ENCODE measurements at places on chromosomes 7 and 10. TPM values are rescaled to one million over a fixed set of nuclear protein-coding genes. Genes with fewer than 3 reads are reported as not detected.
A peak's percentile ranks its signal among the peaks of the same experiment; 100 is the strongest.

DNA sequence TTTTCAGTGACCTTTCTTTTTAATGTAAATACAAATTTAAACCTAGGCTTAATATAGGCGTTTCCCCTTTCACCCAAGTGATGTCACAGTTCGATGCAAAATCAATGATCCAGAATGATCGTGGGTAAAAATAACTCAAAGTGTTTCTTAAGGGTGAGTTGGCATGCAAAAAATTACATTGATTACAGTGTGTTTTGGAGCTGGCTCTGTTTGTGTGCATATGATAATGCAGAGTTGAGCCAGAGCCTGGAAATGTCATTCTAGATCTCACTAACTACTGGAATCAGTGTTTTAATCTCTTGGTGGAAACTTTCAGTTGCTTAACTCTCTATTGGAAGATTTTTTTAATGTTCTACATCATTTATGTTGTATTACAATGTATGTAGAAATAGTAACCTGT, 72.5 kb upstream of the MXI1 start:
- H3K4me3 ChIP-seq, result no peak overlapping the region
- peaks cover 20% of the 10 kb centered on the region for H3K4me1 ChIP-seq
- H3K27ac ChIP-seq, result peak overlapping the region; percentile 13
- H3K27me3 ChIP-seq, result no peaks in the 10 kb centered on the region
- peak; percentile 14 for DNase-seq

- H3K4me1 ChIP-seq, result no peaks in the 10 kb centered on the region
- no peak for DNase-seq
- H3K4me3 ChIP-seq, result no peak overlapping the region
- H3K27me3 ChIP-seq, result no peaks in the 10 kb centered on the region
- H3K27ac ChIP-seq, result no peak overlapping the region
These were observed 700.4 kb upstream of the KCND2 start for GRCh38 chr7:119572541-119572940.

- H3K36me3 ChIP-seq, result peaks cover 4% of the 10 kb centered on the region
- no peak overlapping the region for H3K4me3 ChIP-seq
- no peak overlapping the region for H3K27ac ChIP-seq
- DNase-seq, result no peak
- H3K27me3 ChIP-seq, result no peaks in the 10 kb centered on the region
- H3K4me1 ChIP-seq, result peaks cover 5% of the 10 kb centered on the region
These were observed 53.4 kb upstream of the CAMK2B start for GRCh38 chr7:44378744-44379143.

DNA sequence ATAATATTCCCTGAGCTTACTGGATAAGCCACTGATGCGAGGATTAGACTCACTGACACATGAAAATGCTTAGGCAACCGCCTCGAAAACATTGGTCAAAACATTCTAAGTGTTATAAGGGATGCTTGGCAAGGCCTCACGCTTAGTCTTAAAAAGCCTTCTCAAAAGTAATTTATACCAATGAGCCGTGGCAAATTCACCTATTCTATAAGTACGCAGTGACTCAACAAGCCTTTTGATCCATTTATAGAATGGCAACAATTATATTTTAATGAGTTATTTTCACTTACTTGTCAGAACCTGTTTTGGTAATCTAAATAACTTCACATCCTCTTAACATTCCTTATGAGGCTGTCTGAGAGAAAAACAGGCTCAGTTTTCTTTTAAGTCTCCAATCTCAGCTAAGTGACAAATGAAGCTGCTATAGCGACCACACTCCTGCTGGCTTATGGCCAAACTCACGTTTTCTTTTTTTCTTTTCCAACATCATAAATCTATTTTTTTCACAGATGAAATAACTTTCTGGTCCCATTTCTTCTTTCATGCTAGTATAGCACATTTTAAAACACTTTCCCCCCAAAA, 121.2 kb upstream of the AFAP1L2 start:
- no peak for DNase-seq
- peaks cover 62% of the 10 kb centered on the region for H3K4me1 ChIP-seq
- peak overlapping the region; percentile 80 for H3K4me3 ChIP-seq

- no peak within 1 kb of the TSS for H3K4me3 ChIP-seq
- peaks cover 34% of the 10 kb centered on the region for H3K27me3 ChIP-seq
- H3K4me1 ChIP-seq, result peaks cover 21% of the 10 kb centered on the region
- no peaks in the 10 kb centered on the region for H3K36me3 ChIP-seq
These were observed at the start of gene INA for GRCh38 chr10:103276896-103277712. Gene INA, plus strand, starts transcription at chr10:103277138. Its CDS starts 74 bp downstream, at chr10:103277212.

GRCh38 chr10:53839440-53840039, 961.5 kb downstream of the PCDH15 start:
- no peaks in the 10 kb centered on the region for H3K27me3 ChIP-seq
- H3K4me3 ChIP-seq, result no peak overlapping the region

- H3K27me3 ChIP-seq, result peaks cover 3% of the 10 kb centered on the region
- DNase-seq, result no peak
These were observed 83.4 kb downstream of the GAD2 start for GRCh38 chr10:26300001-26300400.

DNA sequence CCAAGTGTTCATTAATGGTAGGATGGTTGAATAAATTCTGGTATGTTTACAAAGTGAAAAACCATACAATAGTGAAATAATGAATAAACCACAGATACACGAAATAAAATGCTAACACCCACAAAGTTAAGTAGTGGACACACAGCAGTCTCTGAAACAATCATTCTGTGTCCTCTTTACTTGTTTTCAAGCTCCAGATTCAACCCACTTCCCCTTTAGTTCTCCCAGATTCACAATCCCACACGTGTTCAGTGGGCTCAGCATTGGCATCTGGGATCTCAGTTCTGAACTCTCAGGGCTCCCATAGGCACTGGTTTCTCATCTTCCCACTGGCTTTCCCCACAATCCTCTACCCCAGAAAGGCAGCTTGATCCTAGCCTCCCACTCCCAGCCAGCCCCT, 44.9 kb downstream of the SEM1 start:
- no peak overlapping the region for H3K27ac ChIP-seq
- peaks cover 2% of the 10 kb centered on the region for H3K4me1 ChIP-seq
- H3K36me3 ChIP-seq, result no peaks in the 10 kb centered on the region
- no peaks in the 10 kb centered on the region for H3K27me3 ChIP-seq

DNA sequence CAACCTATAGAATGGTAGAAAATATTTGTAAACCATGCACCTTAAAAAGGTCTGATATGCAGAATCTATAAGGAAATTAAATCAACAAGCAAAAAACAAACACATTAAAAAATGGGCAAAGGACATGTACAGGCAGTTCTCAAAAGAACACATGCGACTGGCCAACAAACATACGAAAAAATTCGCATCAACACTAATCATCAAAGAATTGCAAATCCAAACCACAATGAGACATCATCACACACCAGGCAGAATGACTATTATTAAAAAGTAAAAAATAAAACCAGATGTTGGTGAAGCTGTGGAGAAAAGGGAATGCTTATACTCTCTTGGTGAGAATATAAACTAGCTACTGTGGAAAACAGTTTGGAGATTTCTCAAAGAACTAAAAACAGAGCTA, 33.2 kb downstream of the TMEM229A start:
- H3K27ac ChIP-seq, result no peak overlapping the region
- no peaks in the 10 kb centered on the region for H3K27me3 ChIP-seq
- no peak for DNase-seq
- H3K4me1 ChIP-seq, result no peaks in the 10 kb centered on the region
- H3K36me3 ChIP-seq, result no peaks in the 10 kb centered on the region

DNA sequence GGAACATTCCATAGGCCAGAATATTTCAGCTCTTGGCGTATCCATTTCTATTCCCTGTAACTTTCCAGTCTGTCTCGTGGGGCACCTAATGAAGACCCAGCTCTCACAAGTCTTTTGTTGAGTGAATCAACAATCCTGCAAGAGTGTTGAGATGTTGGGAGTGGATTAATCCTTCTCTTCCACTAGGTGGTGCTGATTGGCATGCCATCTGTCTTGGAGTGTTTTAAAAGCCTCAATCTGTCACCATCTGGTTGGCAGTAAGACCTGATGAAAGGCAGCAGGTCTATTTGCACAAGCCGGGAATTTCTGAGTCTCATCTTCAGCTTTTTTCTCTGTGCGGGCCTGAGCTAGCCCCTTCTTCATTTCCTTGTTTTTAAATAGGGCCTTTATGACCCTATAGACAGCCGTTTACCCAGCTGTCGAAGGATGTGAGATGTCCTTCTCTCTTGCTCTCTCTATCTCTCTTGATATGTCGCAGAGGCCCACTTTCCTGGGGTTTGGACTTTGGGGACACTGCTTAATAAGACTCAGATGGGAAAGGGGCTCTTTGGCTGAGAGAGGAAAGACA, 180.5 kb downstream of the ZNF365 start:
- peak; percentile 36 for DNase-seq
- H3K27ac ChIP-seq, result no peak overlapping the region
- H3K36me3 ChIP-seq, result no peaks in the 10 kb centered on the region
- no peaks in the 10 kb centered on the region for H3K27me3 ChIP-seq

DNA sequence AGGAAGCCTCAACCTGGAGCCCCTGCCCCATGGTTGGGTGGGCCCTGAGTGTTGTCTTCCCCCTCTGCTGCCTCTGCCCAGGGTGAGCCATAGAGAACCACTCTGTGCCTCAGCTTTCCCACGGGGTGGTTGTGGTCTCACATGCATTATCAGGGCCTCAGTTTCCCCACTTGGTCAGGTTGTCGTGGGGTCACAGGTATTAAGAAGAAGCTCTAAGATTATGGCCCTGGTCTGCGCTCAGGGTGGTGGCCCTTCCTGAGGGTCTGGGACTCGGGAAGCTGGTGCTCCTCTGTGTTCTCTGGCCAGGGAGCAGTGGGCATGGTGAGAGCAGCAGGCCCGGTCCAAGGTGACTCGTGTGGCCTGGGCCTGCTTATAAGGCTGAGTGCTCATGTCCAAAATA, 17.8 kb downstream of the LRRC27 start:
- no peak overlapping the region for H3K27ac ChIP-seq
- DNase-seq, result no peak
- peaks cover 7% of the 10 kb centered on the region for H3K4me1 ChIP-seq
- no peak overlapping the region for H3K4me3 ChIP-seq

CLCN1 gene
- total RNA-seq, result not detected

CPA2 gene
- total RNA-seq, result not detected

HILPDA gene
- 10.7 TPM for total RNA-seq

CACNB2 gene
- total RNA-seq, result not detected

ZSWIM8 gene
- 110 TPM for total RNA-seq

FASTK gene
- 119 TPM for total RNA-seq
